ENCODE measurements at places on chromosomes 7 and 10. TPM values are rescaled to one million over a fixed set of nuclear protein-coding genes. Genes with fewer than 3 reads are reported as not detected.

Gene LEP
- not detected for total RNA-seq

GRCh38 chr10:56745490-56745889 lies 384.4 kb upstream of the ZWINT start:
- no peaks in the 10 kb centered on the region for H3K27me3 ChIP-seq
- DNase-seq: no peak
- H3K4me1 ChIP-seq: no peaks in the 10 kb centered on the region

DNA sequence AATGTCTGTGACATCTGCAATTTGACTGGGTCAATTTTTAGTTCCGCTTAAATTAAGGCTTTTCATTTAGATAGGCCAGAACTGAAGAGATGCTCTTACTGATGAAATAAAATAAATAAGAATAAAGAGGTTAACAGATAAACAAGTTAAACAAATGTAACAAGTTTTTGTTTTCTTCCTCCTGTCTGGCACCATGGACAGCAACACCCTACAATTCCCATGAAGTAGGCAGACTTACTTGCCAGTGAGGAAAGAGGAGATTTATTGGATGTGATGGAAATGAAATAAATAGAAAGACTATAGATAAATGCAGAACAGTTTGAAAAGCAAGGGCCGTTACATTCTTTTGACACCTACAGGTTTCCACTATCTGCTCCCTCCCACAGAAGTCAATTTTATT lies 118.5 kb downstream of the AMPH start:
- DNase-seq: no peak
- H3K36me3 ChIP-seq: no peaks in the 10 kb centered on the region
- H3K27me3 ChIP-seq: no peaks in the 10 kb centered on the region
- no peak overlapping the region for H3K27ac ChIP-seq

DNA sequence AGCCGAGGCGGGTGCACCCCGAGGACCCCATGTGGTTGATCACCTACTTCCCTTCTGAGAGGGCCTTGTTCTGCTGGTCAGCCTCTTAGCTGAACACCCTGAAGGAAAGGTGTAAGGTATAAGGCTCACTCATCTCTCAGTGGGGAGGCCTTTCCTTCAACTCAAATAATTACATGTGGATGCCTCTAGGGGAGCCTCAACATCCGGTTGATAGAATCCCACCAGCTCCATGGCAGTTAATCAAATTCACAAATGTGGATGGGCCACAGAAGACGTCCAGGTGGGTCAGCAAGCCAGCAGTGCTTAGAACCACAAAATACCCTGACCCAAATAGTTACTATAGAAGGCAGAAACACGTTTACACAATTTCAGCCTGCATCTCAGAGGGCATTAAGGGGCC lies 37.7 kb upstream of the ZNF32 start:
- no peak for DNase-seq
- peaks cover 1% of the 10 kb centered on the region for H3K4me1 ChIP-seq
- H3K27me3 ChIP-seq: no peaks in the 10 kb centered on the region
- H3K27ac ChIP-seq: no peak overlapping the region
- H3K36me3 ChIP-seq: no peaks in the 10 kb centered on the region

DNA sequence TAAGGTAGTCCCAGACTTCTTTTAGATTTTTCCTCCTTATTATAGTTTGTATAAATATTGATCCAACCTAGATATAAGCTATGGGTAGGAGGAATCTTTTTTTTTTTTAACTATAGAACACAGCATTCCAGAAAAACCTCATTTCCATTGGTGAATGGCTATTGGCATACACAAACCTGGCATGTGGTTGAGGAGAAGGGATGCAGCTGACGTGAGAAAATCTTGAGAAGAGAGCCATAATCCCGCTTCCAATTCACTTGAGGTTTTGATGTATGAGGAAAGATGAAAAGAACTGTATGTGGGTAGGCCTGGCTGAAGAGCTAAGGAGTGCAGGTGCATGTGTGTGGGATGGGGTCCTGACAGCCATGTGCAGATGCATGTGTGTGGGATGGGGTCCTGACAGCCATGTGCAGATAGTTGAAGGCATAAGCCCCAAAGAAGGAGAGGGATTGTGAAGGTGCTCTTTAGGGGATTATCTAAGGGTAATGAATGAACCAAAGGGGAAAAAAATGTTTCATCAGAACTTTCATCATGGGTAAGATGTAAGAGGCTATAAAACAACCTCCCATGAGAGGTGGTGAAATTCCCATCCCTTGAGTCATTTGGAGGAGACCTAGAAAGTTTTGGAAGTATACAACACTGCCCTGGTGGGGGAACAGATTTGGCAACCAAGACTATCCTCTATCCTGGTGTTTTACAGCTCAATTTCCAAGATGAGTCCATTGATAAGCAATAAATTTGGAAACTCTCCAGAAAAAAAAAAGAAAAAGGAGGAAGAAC lies 3.8 kb upstream of the PKD2L1 start:
- no peak overlapping the region for H3K27ac ChIP-seq
- H3K4me1 ChIP-seq: no peaks in the 10 kb centered on the region
- H3K36me3 ChIP-seq: no peaks in the 10 kb centered on the region
- DNase-seq: no peak

DNA sequence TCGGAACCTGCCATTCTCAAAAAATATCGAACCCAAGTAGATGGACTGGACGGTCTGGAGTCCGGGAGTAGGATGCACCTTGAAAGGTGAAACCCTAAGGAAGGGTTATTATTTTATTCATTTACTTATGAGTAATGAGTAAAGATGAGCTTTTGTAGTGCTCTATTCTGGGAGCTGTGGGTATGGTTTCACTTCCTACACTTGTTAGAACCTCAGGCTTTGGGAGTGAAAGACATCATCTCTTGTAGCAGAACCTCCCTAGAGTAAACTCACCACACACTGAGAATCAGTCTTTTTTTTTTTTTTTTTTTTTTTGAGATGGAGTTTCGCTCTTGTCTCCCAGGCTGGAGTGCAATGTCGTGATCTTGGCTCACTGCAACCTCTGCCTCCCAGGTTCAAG lies 389.4 kb upstream of the AUTS2 start:
- H3K27ac ChIP-seq: no peak overlapping the region
- DNase-seq: no peak
- H3K4me1 ChIP-seq: no peaks in the 10 kb centered on the region
